ENCODE measurements at places on chromosomes 1 and 21.

- DNase-seq = peak; percentile 38
Measured at GRCh38 chr21:34022627-34023335, 50.6 kb upstream of the MRPS6 start.

DNA sequence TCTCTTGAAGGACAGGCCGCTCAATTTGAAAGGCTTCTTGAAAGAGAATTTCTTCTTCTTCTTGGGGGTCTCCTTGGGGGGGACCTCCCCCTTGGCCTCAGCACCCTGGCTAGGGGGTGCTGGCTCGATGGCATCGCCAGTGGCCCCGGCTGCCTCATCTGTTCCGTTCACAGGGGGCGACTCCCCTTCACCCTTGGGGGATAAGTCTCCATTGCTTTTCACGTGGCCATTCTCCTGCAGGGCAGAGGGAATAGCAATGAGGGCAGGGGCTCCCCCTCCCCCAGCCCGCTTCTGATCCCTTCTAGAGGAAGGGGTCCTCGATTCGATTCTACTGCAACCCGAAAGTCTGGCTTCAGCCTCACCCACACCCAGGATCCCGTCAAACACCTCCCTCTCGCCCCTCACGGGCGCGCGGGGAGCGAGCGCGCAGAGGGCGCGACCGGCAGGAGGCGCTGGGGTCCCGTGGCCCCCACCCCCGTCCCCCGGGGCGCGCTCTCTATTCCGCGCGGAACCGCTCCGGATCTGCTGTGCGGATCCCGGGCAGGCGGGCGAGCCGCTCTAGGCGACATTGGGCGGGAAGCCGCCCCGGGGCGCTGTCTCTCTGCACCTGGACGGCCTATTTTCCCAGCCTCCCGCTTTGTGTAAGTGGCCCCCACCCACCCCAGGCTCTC lies 1.0 kb downstream of the MARCKSL1 start:
- DNase-seq = peak; percentile 68

DNA sequence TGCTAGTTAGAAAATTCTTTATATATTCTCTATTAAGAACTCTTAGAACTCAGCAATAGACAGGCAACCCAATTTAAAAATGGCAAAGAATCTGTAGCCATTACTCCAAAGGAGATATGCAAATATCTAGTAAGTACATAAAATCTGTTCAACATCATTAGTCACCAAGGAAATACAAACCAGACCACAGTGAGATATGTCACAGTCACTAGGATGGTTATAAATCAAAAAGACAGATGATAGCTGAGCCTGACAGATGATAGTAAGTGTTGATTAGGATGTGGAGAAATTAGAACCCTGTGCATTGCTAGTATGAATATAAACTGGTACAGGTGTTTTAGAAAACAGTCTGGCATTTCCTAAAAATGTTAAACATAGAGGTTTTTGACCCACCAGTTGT lies 26.6 kb downstream of the SRSF11 start:
- no peak for DNase-seq

- no peak for DNase-seq
Measured at GRCh38 chr1:7379441-7379971, 391.6 kb upstream of the VAMP3 start.

DNA sequence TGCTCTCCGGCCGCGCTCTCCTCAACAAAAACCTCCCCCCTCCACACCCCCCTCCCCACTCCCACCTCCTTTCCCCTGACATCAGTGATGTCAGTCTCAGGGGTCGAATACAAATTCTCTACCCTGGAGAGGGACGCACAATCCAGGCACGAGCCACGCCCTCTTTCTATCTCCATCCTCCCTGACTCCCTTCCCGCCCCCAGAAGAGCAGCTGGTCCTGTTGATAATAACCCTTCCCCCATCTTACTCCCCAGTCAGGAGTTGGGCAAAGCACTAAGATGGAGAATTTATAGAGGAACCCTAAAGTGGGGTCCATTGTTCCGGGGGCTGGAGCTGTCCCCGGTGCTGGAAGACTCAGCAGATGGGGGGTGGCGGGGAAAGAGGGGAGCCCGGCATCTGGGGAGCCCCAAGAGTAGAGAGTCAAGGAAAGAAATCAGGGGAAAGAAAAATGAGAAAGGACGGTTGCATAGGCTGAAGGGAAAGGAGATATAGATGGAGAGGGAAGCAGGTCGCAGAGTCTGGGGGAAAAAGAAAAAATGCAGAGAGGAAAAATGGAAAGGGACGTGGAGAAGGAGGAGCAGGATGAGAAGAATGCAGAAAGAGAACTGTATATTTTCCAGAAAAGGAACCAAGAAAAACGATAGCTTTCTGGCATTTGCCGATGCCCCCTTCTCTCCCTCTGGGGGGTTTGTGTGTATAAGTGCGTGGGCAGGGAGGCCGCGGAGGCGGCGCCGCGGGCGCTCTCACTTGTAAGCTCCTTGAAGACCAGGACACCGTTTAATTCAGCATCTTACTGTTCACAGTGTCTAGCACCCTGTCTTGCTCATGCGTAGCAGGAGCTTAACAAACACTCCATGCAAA lies at the start of gene CELF3:
CELF3 (minus strand) TSS at position 33 of the 861 bp plus-strand sequence. CDS start 783 bp downstream, outside the sequence.
- DNase-seq = peak; percentile 21

DNA sequence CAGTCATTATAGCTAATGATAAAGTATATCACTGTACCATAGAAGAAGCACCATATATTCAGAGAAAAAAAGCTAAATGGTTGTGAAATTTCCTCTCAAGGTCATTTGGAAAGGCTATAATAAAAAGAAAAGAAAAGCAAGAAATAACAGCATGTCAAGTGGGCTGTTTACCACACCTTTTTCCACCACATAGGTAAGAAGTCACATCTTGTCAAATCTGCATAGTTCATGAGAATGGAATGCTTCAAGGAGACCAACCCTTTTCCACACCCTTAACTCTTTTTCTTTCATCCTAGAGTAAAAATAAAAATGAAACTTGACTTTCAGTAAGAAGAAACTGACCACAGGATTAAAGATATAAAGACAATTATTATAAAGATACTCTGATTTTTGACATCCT lies 91.2 kb downstream of the ATP6V1G3 start:
- DNase-seq = no peak
